ENCODE measurements at places on chromosomes 11 and 22. TPM values are rescaled to one million over a fixed set of nuclear protein-coding genes. Genes with fewer than 3 reads are reported as not detected.
A peak's percentile ranks its signal among the peaks of the same experiment; 100 is the strongest.

GRIA4 gene
- not detected for total RNA-seq

GRCh38 chr22:20149257-20150250, 1.3 kb downstream of the CCDC188 start:
- DNase-seq, result no peak

DNA sequence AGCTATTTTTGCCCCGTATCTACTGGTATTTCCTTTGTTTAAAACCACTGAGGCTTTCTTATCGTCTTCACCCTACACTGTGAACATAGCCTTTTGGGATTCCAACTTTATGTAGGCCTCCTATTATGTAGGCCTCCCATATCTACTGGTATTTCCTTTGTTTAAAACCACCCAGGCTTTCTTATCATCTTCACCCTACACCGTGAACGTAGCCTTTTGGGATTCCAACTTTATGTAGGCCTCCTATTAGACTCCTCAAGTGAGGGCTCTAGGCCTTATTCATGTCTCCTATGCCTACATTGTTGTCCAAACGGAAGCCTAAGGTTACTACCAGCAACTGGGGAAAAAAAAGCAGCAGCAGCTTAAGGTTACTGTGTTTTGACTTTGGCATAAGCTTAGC, 23.7 kb downstream of the CEP295 start:
- no peak for DNase-seq

GAL3ST1 gene
- total RNA-seq, result 0.27 TPM

GRCh38 chr11:75582895-75583717, 21.1 kb downstream of the SERPINH1 start:
- DNase-seq, result peak; percentile 74

- no peak for DNase-seq
Measured at GRCh38 chr11:123469089-123469488, 39.0 kb downstream of the GRAMD1B start.

DNA sequence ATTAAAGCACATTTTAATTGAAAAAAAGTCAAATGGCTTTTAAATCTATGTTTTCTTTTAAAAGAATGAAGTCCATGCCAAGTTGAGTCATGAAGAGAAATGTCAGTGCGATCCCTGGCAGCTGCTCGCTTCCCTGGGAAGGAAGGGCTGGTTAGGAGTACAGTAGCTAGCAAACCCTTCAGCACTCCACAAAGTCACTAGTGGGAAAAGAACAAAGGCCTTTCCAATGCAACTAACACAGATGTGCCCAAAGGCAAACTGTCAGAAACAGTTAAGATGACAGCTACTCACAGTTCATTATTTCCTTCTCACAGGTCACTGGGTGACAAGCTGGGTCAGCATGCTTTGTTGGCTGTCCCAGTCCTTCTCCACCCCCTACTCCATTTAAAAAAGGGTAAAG, 308.7 kb downstream of the DCDC1 start:
- no peak for DNase-seq

- no peak for DNase-seq
Measured at GRCh38 chr11:123145661-123146060, 49.4 kb downstream of the CLMP start.
